ENCODE measurements at places on chromosomes 7 and 10.

GRCh38 chr7:133912916-133913697 is 214.0 kb upstream of the LRGUK start:
- no peak for DNase-seq

DNA sequence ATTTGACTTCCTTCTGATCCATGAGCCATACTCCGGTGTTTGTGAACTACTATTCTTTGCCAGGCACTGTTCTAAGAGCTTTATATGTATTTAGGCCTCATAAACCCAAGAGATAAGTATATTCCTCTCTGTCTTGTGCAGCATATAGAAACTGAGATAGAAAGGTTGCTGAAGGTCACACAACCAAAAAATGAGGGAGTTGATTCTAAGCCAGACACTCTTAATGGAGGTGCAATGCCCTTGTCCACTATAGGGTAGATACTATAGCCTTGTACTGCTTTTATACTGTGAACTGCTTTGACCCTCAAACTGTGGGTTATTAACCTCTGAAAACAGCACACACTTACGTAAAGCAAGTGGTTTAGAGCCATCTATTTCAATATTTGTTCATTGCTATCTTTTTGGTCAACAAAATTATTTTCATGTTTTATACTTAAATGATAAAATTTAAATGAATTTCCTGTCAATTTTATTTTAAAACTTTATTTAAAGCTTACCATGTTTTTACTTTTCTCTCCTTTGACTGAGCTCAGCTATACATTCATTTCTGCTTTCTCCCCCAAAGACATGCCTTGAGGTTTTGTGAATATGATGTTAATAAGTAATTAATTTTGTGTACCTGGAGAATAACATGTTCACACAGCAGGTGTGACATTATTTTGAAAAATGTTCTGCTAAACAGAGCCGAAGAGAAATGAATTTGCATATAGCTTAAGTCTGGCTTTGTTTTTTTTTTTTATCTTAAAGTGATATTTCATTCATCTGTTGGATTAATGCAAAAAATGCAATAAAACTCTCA is 687.3 kb downstream of the DNAJB9 start:
- DNase-seq, result no peak

GRCh38 chr7:151349507-151349853 is 7.9 kb downstream of the NUB1 start:
- DNase-seq, result no peak

- DNase-seq, result no peak
Observed at GRCh38 chr7:53110425-53110824, 75.0 kb downstream of the POM121L12 start.

- no peak for DNase-seq
Observed at GRCh38 chr10:19917751-19918478, 101.7 kb downstream of the PLXDC2 start.

GRCh38 chr10:28278842-28279241 is 24.0 kb downstream of the MPP7 start:
- DNase-seq, result no peak

DNA sequence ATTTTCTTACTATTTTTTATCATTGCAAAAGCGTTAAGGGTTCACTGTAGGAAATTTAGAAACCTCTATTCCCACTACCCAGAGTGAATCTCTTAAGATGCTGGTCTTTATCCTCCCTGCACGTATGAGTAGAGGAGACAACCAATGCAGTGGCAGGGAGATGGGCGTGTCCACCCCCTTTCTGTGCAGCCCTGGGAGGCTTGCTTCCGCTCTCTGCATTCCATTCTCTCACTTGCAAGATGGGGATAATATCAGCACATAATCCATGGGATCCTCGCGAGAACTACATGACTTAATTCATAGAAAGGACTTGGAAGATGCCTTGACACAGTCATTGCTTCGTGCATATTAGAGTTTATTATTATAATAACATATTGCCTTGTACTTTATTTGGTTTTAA is 196.2 kb downstream of the KLF6 start:
- no peak for DNase-seq
